ENCODE measurements at places on chromosomes 5 and 9.

GRCh38 chr9:5510360-5510931 is at the start of gene PDCD1LG2:
PDCD1LG2 (plus strand) TSS chr9:5510531; CDS start chr9:5522547, 12,016 bp downstream.
- DNase-seq: peak; percentile 1

DNA sequence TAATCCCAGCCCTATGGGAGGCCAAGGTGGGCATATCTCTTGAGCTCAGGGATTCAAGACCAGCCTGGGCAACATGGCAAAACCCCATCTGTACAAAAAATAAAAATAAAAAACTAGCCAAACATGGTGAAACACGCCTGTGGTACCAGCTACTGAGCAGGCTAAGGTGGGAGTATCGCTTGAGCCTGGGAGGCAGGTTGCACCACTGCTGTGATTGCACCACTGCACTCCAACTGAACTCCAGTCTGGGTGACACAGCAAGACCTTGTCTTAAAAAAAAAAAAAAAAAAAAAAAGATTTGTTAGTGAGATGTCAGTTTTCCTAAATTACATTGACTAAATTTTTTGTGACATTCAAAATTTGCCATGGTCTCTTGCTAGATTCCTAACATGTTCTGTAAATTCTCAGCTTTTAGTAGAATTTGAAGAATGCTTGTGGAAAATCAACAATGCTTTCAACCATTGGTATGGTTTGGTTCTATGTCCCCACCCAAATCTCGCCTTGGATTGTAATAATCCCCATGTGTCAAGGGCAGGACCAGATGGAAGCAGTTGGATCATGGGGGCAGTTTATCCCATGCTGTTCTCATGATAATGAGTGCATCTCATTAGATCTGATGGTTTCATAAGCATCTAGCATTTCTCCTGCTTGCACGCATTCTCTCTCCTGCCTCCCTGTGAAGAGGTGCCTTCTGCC is 236.1 kb downstream of the ARRDC3 start:
- no peak for DNase-seq

DNA sequence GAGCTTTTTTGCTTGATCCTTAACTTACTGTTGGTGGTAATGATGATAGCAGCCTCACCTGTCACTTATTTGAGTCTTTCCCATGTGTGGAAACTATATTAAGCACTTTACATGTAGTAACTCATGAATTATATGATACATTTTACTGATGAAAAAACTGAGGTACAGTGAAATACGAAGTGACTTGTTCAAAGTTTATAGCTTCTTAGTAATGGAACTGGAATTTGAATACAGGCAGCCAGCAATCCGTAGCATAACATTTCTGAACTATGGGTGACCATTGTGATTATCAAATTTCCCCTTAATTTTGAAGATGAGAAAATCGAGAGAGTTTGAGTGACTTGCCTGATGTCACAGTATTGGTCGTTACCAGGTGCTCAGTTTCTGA is 17.3 kb downstream of the SCAMP1 start:
- no peak for DNase-seq

DNA sequence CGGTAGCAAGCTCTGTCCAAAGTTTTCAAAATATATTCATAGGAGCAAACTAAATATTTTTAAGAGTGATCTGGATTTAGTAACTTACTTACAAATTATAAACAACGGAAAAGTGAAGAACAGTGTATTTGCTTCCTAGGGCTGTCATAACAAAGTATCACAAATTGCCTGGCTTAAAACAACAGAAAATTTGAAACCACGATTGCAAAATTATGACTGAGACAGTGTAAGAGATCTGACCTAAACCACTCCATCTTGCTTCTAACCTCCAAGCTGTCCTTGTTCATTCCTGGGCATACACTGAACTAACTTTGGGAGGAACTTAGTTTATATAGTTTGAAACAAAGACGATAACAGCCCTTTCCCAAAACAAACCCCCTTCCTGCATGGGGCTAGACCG is 202.0 kb upstream of the CDH6 start:
- no peak for DNase-seq
